Stimulated activated CD4-positive, alpha-beta T cell treated with anti-CD3 and anti-CD28 coated beads, Interleukin-1b, Interleukin-23, amount 100 ng/mL, for 4 hours (primary cell): ENCODE measurements at places on chromosomes 4 and X.

- no peak for DNase-seq
Observed at GRCh38 chr4:8869898-8870646, 1.6 kb downstream of the HMX1 start.

GRCh38 chr4:152325831-152326230 lies 210.1 kb downstream of the FBXW7 start:
- no peak for DNase-seq

DNA sequence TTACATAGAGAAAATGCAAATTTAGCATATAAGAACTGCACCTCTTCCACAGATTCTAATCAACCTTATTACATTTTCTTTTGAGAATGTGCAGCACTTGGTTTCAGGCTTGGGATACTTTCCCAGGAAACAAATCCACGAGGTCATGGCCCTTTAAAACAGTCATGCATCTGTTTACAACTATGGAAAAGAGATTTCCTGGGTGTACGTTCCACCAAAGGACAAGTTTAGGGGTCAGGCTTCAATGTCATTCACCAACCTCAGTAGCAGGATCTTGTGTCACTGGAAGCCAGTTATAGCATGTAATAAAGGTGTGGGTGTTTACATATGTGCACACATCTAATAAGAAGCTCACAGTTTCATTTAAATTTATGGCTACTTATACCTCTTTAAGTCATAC lies 30.7 kb downstream of the EREG start:
- no peak for DNase-seq

GRCh38 chrX:78283511-78283910 lies 43.9 kb downstream of the CYSLTR1 start:
- no peak for DNase-seq

- DNase-seq, result no peak
Observed at GRCh38 chr4:95216636-95217035, 332.1 kb downstream of the UNC5C start.

DNA sequence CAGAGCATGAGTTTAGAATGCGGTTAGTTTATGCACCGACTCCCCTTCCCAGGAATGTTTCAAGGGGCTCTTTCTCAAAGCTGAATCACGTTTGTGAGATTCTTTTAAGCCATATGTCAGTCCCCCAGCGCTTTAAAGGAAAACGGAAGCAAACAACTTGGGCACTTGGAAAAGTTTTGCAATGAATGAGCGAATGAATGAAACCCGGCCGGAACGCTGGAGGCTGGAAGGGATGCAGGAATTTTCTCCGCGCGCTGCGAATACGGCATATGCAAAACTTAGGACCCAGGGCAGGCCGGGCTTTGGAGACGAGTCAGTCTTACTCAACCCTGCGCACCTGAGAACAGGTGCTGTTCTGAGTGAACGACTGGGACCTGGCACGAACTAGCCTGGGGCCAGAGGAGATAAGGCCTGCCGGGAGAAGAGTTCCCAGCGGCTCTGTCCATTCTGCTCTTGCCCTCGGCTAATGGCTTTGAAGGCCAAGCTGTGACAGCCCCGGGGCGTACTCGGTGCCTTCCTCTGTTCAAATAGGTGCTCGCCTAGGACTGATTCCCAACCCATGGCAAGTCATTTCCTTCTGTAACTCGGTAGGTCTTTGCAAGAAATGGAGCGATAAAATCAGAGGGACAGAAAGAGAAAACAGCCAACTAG lies 743 bp upstream of the NRK start:
- DNase-seq, result no peak

DNA sequence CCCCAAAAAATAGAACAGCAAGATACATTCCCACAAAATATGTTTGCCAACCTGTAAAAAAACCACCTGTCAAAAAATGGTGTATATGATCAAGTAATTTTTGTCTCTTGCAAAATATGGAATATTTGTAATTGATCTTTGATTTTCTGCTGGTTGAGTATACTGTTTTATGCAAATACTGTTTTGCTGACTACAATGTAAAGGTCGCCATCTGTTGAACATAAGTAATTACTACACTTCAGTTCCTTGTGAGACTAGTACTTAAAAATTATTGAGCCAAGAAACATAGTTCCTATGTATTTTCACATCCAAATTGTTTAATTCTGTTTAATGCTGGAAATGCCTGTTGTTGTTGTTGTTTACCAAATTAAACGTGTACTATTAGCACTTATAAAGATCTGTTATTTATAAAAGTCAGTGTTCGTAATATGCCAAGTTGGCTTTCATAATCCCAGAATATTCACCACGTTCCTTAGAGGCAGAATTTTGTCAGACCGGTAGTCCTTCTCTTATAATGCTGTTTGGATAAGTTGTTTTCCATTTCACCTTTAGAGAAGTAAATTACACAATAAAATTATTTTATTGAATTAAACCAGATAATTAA lies 144.2 kb downstream of the PDLIM5 start:
- DNase-seq, result no peak

GRCh38 chr4:180028682-180029081 lies 2214.5 kb upstream of the TENM3 start:
- no peak for DNase-seq

DNA sequence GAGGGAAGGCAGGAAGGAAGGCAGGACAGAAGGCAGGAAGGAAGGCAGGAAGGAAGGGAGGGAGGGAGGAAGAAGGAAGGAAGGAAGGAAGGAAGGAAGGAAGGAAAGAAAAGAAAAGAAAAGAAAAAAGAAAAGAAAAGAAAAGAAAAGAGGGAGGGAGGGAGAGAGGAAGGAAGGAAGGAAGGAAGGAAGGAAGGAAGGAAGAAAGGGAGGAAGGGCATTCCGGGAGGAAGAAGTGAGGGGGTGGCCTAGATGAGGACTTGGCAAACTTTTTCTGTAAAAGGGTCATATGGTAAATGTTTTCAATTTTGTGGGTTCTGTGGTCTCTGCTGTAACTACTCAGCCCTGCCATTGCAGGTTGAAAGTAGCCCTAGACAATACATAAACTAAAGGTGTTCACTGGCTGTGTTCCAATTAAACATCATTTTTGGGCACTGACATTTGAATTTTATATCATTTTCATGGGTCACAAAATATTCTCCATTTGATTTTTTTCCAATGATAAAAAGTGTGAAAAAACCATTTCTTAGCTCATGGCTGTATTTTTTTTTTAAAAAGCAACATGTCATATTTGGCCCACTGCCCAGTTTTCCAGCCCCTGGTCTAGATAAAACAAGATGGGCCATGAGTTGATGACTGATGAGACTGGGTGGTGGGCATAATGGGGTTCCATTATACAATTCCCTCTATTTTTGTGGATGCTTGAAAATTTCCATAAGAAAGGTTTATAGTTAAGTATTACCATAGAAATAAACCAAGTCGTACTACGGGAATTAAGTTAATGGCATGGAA lies 3.1 kb downstream of the ZNF630 start:
- no peak for DNase-seq

GRCh38 chr4:115054836-115055235 lies 58.6 kb downstream of the NDST4 start:
- DNase-seq, result no peak

GRCh38 chrX:21885568-21885967 lies 29.8 kb downstream of the YY2 start:
- DNase-seq, result no peak

- DNase-seq, result no peak
Observed at GRCh38 chr4:189299706-189300105, 641.0 kb upstream of the FRG1 start.

DNA sequence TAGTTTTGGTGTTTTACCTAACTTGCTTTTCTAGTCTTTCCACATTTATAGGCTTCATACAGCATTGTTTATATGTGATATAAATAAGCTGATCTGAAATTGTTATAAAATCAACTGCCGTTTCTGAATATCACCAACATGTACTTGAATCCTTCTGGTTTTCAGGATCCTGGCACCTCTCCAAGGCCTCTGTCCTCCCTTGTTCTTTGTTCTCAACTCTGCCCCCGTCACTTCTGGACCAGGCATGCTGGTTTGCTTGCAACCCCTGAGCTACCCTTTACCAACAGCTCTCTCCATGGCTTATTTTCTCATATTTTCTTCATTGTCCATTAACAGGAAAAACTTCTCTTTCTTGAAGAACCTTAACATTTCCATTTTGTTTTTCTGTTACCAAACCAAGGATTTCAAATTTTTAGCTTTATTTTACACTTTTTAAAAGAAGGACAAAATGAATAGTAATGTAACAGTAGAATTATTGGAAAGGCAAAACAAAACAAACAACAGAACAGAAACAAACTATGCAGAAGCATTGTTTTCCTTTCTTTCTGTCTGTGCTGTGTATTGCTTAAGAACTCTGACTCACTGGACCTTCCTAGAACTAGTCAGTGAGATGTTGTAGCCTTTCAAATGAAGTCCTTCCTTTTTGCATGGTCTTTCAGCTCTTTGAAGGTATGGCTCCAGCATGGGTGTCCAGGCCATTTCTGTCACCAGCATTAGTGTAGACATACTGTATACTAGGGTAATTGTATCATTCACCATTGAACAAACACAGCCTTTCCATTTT lies 44.8 kb downstream of the BANK1 start:
- DNase-seq, result no peak

DNA sequence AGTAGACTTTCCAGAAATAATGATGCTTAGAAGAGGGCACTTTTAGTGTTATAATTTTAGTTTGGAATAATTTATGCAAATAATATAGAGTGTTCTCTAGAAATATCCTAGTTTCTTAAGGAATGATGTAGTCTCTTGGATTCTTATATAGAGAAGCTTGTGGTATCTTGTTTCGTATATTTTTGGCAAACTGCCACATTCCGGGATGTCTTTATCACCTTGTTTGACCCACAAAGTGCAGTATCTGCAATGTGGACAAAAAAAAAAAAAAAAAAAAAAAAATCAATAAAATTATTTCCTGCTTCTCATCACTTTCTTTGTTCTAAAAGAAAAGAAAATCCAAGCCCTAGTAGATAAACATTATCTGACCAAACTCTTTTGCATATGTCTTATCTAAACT lies 1577.7 kb upstream of the TENM3 start:
- no peak for DNase-seq

GRCh38 chrX:13938051-13938828 lies 91.5 kb downstream of the GEMIN8 start:
- no peak for DNase-seq

- DNase-seq, result no peak
Observed at GRCh38 chr4:79872738-79873137, 200.3 kb downstream of the ANTXR2 start.

DNA sequence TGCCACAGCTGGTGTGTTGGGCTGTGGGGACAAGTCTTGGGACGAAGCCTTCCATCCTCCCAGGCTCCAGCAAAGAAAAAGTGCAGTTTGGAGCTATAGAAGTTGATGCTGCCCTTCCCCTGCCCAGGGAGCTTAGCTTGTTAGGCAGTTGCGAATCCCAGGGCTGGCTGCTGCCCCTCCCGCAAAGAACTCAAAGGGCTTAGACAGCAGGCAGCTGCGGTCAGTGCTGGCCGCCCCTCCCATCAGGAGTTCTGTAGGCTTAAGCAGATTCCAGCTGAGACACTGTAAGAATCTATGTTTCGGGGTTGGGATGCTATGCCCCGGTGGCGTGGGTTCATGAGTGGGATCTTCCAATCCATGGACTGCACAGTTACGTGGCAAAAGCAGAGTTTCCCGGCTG lies 956.7 kb downstream of the GLUD2 start:
- no peak for DNase-seq

DNA sequence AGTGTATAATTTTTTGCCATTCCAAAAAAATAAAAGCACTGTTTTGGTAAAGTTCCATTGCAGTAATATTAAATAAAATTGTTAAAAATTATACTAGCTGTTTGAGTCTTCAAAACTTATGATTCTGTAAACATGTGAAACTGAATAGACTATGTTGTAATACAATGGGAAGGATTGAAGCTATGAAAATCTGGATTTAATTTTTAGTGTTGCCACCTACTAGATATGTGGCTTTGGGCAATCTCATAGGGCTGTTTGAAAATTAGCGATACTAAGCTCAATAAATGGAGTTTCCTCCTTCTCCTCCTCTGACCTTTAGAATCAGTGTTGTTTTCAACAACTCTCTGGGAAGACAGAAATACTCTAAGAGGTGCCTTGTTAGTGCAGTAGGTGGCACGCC lies 4.5 kb downstream of the PGRMC2 start:
- no peak for DNase-seq

GRCh38 chrX:63012574-63012973 lies 338.6 kb downstream of the SPIN4 start:
- DNase-seq, result no peak

DNA sequence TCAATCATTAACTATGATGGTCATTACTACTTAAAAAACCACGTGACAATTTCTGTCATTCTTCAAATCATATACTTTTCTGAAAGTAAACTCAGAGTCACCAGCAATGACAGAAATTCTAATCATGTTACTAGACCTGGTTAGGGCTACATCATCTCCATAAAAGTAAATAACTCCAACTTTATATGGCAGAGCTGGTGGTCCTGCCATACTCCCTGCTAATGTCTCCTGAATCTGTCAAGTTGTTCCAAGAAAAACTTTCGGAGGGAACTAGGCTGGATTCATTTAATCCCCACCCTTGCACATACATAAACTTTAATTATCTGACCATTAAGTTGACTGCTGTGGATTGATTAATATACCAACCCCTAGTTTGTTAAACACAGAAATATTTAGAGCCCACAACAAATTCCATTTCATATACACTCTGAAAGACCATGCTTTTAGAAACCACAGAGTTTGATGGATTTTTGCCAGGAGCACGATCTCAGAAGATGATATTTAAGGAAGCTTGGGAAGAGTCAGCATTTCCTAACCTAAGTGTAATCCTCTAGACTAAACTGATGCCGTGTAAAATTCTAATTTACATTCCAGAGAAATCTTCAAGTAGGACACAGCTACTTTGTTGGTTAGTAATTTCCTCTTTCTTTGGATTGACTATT lies 577.0 kb downstream of the FAT4 start:
- no peak for DNase-seq

- DNase-seq, result no peak
Observed at GRCh38 chr4:55256787-55257186, 89.3 kb upstream of the SRD5A3 start.

DNA sequence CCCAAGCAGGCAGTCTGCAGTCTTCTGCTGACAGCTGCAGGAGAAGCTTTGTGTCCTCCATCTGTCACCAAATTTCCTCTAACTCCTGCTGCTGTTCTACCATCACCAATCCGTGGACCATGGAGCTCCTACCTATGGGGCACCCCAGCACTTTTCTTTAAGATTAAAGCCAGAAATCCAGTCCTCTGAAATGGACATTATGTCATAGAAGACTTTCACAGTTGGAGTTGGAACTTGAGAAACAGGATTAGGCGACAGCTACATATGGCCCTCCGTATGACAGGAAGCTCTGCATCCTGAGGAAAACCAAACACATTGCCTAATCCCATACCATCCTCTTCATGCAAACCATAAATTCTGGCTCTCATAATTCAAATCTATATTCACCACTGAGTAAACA lies 470.6 kb upstream of the GALNTL6 start:
- DNase-seq, result no peak
